ENCODE measurements at places on chromosomes 6 and 20.

DNA sequence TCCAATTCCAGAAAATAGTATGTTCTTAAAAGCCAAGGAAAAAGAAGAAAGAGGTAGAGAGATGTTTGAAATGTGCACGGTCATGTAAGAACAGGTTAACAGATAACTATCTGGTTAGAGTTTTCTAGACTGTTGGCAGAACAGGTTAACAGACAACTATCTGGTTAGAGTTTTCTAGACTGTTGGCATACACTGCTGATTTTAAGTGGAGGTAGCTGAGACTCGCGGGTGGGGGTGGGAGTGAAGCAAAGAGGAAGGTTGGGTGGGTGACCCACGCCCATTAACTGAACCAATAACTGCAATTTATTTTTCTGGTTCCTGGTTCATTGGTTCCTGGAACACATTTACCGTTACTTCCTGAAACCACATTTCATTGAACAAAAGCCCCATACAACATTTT is 157.5 kb downstream of the ELOVL4 start:
- DNase-seq: no peak

GRCh38 chr6:34888874-34889555 is at the start of gene ANKS1A:
TSS of gene ANKS1A (plus strand) at chr6:34889255. CDS start at chr6:34889403, 148 bp downstream.
- peak; percentile 21 for DNase-seq

GRCh38 chr20:36645353-36645752 is 643 bp downstream of the SLA2 start:
- DNase-seq: no peak

DNA sequence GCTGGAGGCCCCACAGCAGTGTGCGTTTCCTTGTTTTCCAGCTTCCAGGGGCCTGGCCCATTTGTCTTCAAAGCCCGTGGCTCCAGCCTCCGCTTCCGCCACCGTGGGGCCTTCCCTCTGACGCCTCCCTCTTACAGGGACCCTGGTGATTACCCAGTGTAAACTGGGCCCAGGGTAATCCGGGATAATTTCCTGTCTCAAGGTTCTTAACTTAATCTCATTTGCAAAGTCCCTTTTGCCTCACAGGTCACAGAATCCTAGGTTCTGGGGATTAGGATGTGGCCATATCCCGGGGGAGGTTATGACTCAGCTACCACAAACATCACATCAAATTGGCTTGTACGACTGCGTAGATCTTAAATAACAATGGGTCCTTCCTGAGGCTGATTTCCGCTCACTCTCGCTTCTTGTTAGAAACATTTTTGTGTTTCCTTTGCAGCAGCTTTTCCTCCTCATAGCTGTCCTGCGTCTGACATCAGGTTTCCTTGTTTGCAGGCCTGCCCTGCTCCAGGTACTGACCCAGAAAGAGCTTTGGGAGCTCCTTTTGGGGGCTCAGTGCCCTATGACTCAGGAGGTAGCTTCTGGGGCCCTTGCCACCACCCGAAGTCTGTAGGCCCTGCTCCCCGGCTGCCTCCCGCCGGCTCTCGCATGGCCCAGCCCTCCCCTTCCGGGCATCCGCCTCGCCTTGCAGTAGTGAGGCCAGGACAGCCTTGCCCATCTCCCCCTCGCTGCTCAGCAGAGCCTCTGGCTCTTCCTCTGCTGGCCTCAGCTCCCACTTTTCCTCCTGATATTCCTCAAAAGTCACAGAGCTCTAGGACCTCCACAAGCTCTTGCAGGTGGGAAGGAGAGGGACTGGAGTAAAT is 100.5 kb downstream of the ERMARD start:
- no peak for DNase-seq

- no peak for DNase-seq
Observed at GRCh38 chr6:24228681-24229255, 102.8 kb downstream of the NRSN1 start.

DNA sequence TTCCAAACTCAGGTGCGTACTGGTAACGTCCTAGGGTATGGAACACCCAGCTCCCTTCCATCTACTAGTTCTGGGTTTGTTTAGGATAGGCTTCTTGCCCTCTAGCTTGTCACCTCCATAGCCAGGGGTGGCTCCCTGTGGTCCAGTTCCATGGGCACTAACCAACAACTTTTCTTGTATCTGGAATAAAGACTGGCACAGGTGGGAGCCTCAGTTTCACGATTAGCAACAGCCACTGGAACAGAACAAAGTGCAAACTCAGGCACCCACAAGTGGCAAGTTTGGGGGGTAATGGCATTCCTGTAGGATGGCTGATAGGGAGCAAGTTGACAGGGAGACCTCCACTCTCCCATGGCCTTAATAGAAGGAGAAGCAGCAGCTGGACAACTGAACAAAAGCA is 5.6 kb upstream of the APMAP start:
- DNase-seq: no peak

- no peak for DNase-seq
Observed at GRCh38 chr6:34340906-34341480, 51.5 kb downstream of the NUDT3 start.

DNA sequence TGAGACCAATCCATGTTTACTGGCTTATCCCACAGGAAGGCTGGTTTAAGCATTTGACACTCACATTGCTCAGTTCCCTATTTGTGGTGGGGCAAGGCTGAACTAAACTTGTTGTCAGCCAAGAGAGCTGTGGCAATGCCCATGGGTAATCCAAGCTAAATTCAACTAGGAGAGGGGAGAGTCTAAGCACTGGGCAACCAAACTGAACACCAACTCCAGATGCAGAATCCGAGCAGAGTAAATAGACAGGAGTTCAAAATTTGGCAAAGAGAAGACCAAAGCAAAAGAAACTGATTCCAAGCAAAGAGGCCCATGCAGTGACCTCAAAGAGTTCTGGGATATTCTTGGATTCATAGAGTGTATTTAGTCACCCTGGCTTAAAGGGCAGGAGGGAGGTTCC is 106.5 kb upstream of the NT5E start:
- no peak for DNase-seq

- DNase-seq: peak; percentile 50
Observed at GRCh38 chr6:131754088-131754487, 43.3 kb upstream of the CTAGE9 start.

DNA sequence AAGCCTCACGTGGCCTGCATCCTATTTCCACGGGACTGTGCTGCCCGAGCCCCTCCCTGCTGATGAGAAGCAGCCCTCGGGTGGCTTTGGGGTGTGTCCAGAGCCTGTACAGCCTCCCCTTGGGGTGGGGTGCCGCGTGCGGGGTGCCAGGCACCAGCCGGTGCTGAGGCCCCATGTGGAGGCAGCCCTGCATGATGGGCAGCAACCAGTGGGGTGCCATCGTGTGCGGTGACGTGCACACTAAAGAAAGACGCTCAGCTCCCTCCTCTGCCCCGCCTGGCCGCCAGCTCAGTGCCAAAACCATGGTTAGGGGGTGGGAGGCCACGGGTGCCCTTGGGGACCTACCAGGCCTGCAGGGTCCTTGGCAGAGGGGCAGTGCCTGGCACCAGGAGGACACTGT is 26.2 kb downstream of the NTSR1 start:
- no peak for DNase-seq

GRCh38 chr6:63883597-63883996 is 248.0 kb downstream of the PHF3 start:
- DNase-seq: no peak

- no peak for DNase-seq
Observed at GRCh38 chr20:63877755-63878470, 12.8 kb downstream of the TPD52L2 start.

- DNase-seq: no peak
Observed at GRCh38 chr6:41371992-41372831, 36.8 kb downstream of the NCR2 start.

- DNase-seq: peak; percentile 39
Observed at GRCh38 chr20:57514273-57514751, 10.6 kb downstream of the CTCFL start.

DNA sequence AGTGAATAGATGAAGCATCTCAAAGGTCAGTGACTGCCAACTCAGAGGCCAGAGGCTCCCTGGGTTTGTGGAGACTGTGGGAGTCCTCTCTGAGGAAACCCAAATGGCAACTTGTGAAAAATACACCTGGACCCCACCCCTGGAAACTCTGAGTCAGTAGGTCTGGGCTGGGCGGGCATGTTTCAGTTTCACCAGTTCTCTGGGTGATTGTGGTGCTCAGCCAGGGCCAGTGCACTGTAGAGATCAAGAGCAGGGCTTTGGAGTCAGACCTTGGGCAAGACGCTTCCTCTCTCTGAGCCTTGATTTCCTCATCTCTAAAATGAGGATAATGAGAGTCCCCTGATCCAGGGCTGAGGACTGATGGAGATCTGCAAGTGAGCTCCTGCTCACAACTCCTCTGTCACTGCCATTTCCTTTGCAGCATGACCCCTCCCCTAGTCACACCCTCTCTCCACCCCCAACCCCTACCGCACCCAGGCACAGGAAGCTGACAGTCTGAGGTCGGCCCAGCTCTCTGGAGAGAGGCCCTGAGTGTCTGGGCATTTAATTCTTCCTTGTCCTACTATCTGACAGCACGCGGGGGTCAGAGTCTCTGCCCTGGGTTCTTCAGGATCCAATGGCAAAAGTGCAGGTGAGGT is 5.1 kb downstream of the DEF6 start:
- DNase-seq: no peak

- no peak for DNase-seq
Observed at GRCh38 chr6:84028350-84028749, 5.2 kb upstream of the MRAP2 start.

DNA sequence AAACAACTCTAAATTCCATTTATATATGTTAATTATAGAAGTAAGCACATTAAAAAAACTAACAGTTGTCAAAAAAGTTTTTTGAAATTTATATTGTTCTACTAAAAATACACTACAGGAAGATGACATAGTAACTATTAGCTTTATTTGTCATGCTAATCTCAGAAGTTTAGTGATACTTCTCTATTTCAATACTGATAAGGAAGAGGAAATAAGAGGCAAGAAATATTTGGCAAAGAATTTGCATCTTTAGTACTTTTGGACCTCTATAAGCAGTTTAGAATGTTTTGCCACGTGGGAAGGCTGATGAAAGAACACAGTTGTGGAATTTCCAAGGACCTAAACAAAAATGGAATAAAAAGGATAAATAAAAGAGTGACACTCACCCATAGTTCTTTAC is 12.6 kb downstream of the IFNGR1 start:
- DNase-seq: no peak

- DNase-seq: no peak
Observed at GRCh38 chr6:26362836-26363220, 2.2 kb upstream of the BTN3A2 start.

DNA sequence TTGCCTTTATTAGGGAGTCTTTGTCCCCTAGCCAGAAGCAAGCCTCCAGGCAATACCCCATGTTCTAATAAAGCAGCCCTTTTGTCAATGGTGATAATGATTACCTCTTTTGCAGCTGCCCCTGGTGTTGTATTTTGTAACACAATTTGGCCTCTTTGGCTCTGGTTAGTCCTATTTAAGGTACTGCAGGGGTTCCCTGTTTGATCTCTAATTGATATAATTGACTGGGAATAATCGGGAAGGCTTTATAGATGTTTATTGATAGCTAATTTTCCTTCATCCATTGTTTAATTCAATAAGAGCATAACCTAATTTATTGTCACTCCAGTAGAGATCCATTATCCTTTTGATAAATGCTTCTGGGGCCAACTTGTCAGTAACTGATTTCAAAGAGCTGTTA is 537.2 kb downstream of the PKHD1 start:
- DNase-seq: no peak

DNA sequence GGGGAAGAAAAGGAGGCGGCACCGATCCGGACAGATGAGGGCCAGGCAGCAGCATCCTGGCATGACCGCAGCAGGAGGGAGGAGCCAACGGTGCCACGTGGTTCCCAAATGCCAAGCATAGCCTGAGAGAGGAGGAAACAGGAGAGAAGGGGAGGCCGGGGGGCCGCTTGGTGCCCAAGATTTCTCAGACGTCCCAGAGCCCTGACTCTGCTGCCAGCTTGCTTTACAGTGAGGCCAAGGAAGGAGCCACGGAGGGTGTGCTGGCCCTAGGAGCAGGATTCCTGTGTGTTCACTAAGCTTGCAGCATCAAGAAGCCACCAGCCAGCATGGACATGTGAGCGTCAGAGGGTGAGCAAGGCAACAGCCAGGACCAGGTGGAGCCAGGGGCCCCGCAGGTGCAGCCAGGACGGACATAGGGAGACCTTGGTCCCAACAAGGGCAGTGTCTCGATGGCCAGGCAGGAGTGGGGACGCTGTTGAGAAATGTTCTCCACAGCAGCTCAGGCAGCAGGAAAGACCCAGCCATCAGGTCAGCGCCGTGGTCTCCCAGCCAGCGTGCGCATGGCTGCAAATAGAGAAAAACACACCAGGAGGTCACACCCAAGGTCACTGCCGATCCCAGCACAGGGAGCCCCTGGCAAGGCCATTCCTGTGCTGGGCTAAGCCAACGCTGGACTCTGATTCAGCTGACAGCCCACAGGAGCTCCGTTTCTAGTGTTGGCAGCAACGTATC is 143.7 kb downstream of the DLL1 start:
- no peak for DNase-seq

DNA sequence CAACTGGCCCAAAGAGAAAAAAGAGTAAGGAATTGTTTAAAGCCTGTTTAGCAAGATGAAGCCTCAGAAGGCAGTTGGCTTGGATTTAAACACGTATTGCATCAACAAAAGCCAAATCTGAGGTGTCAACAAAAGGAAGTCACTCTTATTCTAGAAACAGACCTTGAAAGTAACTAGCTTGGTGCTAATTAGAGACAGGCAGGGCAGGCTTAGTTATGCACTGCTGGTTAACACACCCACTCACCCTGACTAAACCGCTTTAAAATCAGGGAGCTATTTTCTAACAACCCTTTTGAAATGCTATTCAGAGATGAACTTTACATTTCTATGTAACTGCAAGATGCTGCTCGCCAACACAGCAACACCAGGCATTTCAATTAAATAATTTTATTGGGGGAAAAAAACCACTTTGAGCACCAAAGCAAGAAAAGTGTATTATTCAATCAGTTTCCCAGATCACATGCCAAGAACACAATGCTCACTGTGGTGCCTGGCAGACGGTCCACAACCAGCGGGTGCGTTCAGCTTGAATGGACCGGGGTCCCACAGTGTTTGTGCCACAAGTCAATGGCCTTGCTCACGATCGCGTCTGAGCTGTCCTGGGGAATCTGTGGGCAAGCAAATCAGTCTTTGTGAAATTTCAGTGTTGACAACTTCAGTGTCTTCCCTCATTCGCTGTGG is 23.6 kb downstream of the TBC1D7 start:
- DNase-seq: no peak

DNA sequence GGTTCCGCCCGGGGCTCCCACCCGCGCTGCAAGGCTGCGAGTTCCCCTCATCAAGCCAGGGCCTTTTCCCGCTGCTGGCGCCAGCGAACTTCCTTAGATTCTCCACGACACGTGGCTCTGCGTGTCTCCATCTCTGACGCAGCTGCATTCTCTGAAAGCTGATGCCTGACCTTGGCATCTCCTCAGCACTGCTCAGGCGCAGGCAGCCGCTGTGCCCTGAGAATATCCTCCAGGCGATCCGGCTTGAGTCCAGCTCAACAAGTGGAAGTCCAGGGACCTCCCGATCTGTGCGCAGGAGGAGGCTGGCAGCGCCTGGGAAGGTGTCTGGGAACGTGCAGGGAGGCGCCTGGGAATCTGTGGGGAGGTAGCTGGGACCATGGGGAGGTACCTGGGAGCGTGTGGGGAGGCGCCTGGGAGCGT is 171.2 kb upstream of the THBS2 start:
- DNase-seq: no peak
